Esophagus mucosa (tissue), 1 donor: ENCODE measurements at places on chromosomes 4 and X. TPM values are rescaled to one million over a fixed set of nuclear protein-coding genes. Genes with fewer than 3 reads are reported as not detected.

GRCh38 chr4:177190995-177191580 lies 118.6 kb upstream of the NEIL3 start:
- no peak for ATAC-seq

GRCh38 chrX:149818652-149819051 lies 36.9 kb downstream of the MAGEA9 start:
- peak; percentile 81 for ATAC-seq

DNA sequence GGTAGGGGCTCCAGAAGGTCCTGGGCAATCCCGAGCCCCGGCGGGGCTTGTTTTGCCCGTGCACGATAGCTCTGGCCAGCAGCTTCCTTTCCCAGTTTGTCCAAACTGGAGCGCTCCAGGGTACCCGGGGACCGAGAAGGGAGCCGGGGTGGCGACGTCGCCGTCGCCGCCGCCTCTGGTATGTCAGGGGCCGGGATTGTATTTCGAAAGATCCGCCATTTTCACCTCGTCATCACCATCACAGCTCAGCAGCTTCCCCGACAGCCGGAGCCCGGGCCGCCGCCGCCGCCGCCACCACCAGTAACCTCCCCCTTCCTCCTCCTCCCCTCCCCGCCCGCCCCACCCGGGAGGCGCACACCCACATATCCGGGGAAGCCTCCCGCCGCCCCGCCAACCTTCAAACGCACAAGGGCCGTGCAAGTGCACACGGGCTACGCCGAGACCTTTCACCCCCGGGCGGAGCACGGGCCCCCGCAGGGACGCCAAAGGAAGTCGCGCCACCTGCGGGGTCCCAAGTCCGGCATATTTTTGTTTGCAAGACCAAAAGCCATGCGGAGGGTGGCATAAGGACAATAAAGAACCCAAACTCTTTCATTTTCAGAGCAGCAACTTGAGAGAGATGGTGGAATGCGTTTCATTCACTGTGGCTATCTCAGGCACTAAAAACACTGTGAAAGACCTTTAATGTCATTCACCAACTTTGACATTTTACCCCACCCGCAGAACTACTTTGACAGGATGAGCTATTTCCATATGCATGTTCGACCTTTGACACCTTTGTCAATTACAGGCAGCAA lies at the start of gene LIN54:
TSS of gene LIN54 (minus strand) at position 302 of the 797 bp plus-strand sequence. CDS start 25,979 bp downstream, outside the sequence.
- peak; percentile 59 for ATAC-seq

Gene PAGE2
- total RNA-seq = not detected

Gene AMOT
- 3.3 TPM for total RNA-seq
